ENCODE measurements at places on chromosomes 2 and 18. TPM values are rescaled to one million over a fixed set of nuclear protein-coding genes. Genes with fewer than 3 reads are reported as not detected.

Gene OTOF
- total RNA-seq, result 0.60 TPM

GRCh38 chr2:234331566-234331965, 165.3 kb downstream of the ARL4C start:
- H3K4me3 ChIP-seq, result no peak overlapping the region
- H3K36me3 ChIP-seq, result no peaks in the 10 kb centered on the region
- DNase-seq, result peak; percentile 27
- no peak overlapping the region for H3K27ac ChIP-seq
- peaks cover 30% of the 10 kb centered on the region for H3K4me1 ChIP-seq

GRCh38 chr2:204108330-204108751, 171.8 kb downstream of the ICOS start:
- H3K4me3 ChIP-seq, result peak overlapping the region; percentile 62
- H3K27ac ChIP-seq, result peak overlapping the region; percentile 92
- H3K27me3 ChIP-seq, result peaks cover 4% of the 10 kb centered on the region
- H3K4me1 ChIP-seq, result peaks cover 78% of the 10 kb centered on the region
- DNase-seq, result peak; percentile 73

Gene FOXI3
- total RNA-seq, result not detected

Gene EPHA4
- 1.8 TPM for total RNA-seq

DNA sequence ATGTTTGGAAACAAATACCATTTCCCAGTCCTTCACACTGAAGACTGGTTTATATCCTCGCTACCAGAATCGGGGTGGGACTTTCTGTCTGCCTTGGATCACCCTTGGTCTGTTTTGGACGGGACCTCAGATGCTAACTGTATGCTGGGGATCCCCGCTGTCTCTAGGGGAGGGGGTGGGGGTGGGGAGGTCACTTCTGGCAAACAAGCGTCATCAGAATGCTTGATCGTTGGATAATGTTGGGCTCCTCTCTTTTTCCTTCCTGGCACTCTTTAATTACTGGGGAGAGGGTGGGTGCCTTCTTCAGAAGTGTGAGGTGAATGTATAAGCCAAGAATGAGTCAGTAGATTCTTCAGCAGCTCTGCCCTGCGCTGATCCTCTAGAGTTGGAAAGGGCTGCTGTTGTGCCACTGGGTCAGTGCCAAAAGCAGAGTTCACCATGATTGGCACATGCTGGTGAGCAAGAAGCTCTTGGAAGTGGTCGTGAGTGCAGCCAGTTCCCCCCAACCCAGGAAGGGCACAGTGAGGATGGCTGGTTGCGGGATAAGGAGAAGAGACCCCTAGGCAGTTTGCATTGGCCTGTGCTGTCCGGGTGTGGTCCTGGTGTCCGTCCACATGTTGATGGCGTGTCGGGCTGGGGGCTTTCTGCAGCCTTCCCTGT, 32.2 kb downstream of the DGKD start:
- peaks cover 53% of the 10 kb centered on the region for H3K36me3 ChIP-seq
- peak; percentile 57 for DNase-seq
- peak overlapping the region; percentile 69 for H3K4me3 ChIP-seq
- H3K27ac ChIP-seq, result peak overlapping the region; percentile 89

GRCh38 chr2:121596221-121597080, 52.8 kb downstream of the CLASP1 start:
- H3K4me1 ChIP-seq, result peaks cover 47% of the 10 kb centered on the region
- peak overlapping the region; percentile 77 for H3K4me3 ChIP-seq
- H3K27ac ChIP-seq, result peak overlapping the region; percentile 94
- H3K36me3 ChIP-seq, result peaks cover 12% of the 10 kb centered on the region

Gene UGT1A7
- not detected for total RNA-seq

Gene SAG
- not detected for total RNA-seq

DNA sequence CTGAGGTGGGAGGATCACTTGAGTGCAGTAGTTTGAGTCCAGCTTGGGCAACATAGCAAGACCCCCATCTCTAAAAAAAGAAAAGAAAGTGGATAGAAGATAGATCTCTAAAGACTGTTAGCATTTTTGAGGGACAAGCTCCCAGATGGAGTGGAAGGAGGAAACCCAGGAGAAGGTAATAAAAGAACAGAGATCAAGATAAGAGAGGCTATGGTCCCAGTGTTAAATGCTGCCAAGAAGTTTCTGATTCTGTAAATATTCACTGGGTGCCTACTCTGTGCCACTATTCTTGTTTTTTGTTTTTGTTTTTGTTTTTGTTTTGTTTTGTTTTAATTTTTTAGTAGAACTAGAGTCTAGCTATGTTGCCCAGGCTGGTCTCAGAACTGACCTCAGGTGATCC, 26.2 kb downstream of the FZD5 start:
- H3K27ac ChIP-seq, result no peak overlapping the region
- no peak overlapping the region for H3K4me3 ChIP-seq
- no peaks in the 10 kb centered on the region for H3K36me3 ChIP-seq
- H3K4me1 ChIP-seq, result no peaks in the 10 kb centered on the region
- no peaks in the 10 kb centered on the region for H3K27me3 ChIP-seq
